Transverse colon (tissue), 4 donors: ENCODE measurements at places on chromosomes 1 and 21. TPM values are rescaled to one million over a fixed set of nuclear protein-coding genes. Genes with fewer than 3 reads are reported as not detected.

DNA sequence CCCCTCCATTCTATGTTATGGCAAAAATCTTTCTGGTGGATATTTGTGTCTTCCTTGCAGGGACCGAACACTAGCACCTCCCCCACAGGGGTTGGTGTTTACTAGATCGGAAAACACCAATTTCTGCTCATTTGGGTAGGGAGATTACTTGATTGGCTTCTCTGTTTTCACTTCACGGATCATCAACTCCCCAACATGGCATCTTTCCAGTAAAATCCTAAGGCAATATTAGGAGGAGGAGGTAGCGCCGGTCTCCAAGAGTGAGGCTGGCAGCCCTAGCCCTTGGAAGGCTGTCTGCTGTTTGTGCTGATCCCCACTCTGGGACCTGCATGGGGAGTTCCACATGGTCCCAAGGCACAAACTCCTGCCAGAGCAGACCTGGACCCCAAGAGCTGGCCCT, 12.2 kb downstream of the VASH2 start:
- DNase-seq, result no peak

GRCh38 chr1:19650416-19651140, 6.5 kb downstream of the NBL1 start:
- no peak for DNase-seq

CD247 gene
- total RNA-seq, result 3.4 TPM

DNA sequence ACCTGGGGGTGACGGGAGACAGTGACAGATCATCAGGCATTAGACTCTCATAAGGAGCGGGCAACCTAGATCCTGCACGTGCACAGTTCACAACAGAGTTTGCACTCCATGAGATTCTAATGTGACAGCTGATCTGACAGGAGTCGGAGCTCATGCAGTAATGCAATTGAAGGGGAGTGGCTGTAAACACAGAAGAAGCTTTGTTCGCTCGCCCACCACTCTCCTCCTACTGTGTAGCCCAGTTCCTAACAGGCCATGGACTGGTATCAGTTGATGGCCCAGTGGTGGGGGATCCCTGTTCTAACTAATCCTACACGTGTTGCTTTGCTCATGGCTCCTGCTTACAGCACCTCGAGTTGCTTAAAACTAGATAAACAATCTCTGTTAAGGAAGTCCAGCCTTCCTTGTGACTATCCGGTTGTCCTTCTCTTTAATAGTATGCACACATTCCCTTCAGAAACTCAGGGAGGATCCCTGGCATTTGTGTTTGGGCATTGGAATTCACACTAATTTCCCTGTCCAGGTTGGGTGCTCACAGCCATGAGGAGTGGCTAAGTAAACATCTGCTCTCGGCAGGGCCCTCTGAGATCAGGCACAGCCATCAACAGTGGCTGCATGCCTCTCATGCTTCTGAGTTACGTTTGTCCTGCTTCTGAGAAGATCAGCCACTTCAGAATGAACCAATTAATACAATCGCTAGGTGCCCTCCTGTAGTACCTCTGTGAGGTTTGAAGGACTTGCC, 21.1 kb upstream of the F3 start:
- DNase-seq, result peak; percentile 62

DNA sequence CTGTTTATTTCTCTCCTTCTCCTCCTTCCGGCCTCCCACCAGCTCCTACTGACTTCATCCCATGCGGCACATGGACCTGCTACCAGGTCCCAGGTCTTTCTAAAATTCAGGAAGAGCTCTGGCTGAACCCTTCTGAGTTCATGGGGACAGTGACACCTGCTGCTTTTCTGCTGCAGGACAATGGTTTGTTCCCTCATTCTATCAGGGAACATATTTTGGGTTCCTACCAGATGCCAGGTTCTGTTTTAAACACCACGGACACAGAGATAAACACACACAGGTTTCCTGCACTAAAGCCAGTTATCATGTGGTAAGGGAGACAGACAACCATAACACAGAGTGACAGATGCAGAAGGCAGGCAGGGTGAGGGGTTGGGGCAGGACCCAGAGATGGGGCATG, 114.0 kb upstream of the RAB4A start:
- peak; percentile 32 for DNase-seq

LCA5L gene
- total RNA-seq, result 0.55 TPM

DNA sequence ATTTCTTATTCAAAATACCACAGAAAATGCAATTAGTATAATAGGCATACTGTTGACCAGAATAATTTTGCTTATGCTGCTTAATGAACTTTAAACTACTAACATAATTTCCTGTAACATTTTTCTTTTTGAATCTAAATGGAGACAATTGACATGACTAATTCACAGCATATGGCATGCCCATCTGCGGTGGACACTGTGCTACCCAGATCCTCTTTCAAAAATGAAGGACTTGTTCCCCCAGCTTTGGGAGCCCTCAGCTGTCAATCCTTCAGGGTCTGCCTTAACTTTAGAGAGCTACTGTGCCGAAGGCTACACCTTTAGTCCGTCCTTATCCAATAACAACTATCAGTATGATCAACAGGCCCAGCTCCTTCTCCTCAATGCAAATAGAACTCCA, 789.0 kb downstream of the PLA2G4A start:
- no peak for DNase-seq

USH2A gene
- total RNA-seq, result not detected

GRCh38 chr1:223125766-223126165, 17.3 kb downstream of the TLR5 start:
- no peak for DNase-seq

GLMN gene
- total RNA-seq, result 4.5 TPM

GRCh38 chr1:209267968-209268367, 315.5 kb upstream of the CAMK1G start:
- no peak for DNase-seq

GRCh38 chr1:81682490-81682889, 118.2 kb upstream of the ADGRL2 start:
- DNase-seq, result no peak

- DNase-seq, result no peak
Measured at GRCh38 chr1:235015291-235015985, 113.2 kb downstream of the TOMM20 start.

DNA sequence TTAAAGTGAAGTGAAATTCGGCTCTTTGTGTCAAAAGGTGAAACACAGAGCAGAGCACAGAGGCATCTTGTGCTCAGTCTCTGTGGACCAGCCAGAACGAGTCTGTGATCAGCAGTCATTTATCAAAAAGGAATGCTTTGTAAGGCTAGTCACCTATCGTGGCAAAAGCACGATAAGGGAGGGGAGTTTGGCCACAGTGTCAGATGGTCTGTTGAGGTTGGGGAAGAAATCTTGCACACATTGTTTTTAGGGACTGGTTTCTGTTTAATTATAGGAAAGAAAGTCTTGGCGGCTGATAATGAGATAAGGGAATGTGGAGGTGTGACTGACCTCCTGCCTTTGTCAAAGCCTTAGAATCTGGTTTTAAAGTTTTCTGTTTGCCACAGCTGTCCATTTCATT, 58.2 kb upstream of the KIAA1614 start:
- no peak for DNase-seq

GRCh38 chr1:162230517-162230916, 146.1 kb downstream of the SPATA46 start:
- DNase-seq, result no peak
